Stomach (tissue), 19 donors: ENCODE measurements at places on chromosomes 7 and 10. TPM values are rescaled to one million over a fixed set of nuclear protein-coding genes. Genes with fewer than 3 reads are reported as not detected.
A peak's percentile ranks its signal among the peaks of the same experiment; 100 is the strongest.

DNA sequence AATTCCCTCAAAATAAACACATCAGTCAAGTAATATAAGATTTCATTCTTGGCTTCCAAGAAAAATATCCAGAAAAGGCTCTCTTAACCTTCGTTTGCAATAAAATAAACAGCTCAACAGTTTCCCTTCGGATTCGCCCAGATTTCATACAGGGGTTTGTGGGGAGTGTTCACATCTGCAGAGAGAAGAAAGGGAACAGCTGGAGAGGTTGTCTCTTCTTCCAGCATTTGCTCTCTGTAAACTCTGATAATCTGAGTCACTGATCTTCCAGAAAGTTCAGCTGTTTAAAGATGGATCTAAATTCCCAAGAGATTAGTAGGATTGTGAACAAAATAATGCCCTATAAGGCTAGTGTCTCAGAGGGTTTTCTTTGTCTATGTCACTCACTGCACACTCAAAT lies 277.9 kb downstream of the HPSE2 start:
- no peak for DNase-seq

GRCh38 chr10:42941295-42941644 lies 135.6 kb upstream of the RET start:
- DNase-seq, result peak; percentile 58

DNA sequence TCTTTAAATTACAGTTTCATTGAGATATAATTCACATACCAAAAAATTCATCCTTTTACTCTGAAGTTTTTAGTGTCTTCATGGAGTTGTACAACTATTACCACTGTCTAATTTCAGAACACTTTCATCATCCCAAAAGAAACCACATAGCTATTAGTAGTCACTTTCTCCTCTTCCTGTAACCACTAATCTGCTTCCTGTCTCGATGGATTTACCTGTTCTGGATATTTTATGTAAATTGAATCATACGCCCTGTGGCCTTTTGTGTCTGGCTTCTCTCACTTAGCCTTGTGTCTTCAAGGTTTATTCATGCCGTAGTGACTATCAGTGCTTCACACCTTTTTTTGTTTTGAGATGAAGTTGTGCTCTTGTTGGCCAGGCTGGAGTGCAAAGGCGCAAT lies 135.5 kb downstream of the DOCK1 start:
- no peak for DNase-seq

Gene IDI2
- total RNA-seq, result not detected

DNA sequence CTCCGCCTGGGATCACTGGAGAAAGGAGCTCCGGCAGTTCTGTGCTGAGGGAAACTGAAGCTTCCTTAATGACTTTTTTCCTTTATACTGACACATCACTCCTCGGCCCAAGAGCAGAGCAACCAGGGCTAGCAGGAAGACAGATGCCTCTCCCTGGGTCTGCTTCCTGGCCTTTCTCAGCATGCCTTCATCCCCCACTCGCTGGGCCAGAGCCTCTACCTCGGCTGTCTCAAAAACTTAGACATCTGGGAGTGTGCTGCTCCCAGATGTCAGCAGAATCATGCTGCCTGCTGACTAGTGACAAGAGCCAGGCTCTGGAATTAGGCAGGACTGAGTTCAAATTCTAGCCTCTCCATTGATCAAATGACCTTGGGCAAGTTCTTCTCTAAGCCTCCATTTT lies 24.4 kb upstream of the LRRC4 start:
- no peak for DNase-seq

- DNase-seq, result no peak
Measured at GRCh38 chr7:29953726-29954347, 35.8 kb downstream of the SCRN1 start.

DNA sequence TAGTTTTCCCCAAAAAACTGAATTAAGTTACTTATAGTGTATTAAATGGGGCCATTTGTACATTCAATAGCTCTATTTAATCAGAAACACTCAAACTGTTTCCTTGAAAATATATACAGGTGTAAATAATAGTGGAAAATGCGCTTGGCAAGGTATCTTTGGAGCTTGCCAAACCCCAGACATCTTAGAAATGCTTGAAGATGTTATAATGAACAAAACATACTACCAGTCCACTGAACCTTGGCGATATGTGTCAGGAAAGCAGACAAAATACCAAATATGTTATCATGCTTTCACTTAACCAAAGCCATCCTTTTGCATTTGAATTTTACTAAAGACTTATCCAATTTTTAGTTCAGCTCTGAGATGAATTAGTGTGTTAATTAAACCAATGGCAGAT lies 352.7 kb upstream of the SEMA3A start:
- DNase-seq, result no peak

- DNase-seq, result no peak
Measured at GRCh38 chr10:33459602-33460001, 125.1 kb upstream of the NRP1 start.

Gene SLC26A4
- total RNA-seq, result not detected

Gene SRGN
- 212 TPM for total RNA-seq

- DNase-seq, result no peak
Measured at GRCh38 chr7:36663481-36663880, 60.8 kb downstream of the AOAH start.

- DNase-seq, result no peak
Measured at GRCh38 chr7:151472644-151473380, 32.9 kb upstream of the CRYGN start.
